CD4-positive, alpha-beta memory T cell (primary cell): ENCODE measurements at places on chromosomes 12 and 14.

- DNase-seq: no peak
Observed at GRCh38 chr12:28865776-28866175, 283.3 kb upstream of the FAR2 start.

GRCh38 chr12:47754881-47755280, 3.8 kb downstream of the RAPGEF3 start:
- no peak for DNase-seq

- DNase-seq: peak; percentile 79
Observed at GRCh38 chr14:21024585-21025370, at the start of gene NDRG2. Gene NDRG2 (minus strand): TSS chr14:21025061. CDS start chr14:21023315, 1,746 bp downstream.

DNA sequence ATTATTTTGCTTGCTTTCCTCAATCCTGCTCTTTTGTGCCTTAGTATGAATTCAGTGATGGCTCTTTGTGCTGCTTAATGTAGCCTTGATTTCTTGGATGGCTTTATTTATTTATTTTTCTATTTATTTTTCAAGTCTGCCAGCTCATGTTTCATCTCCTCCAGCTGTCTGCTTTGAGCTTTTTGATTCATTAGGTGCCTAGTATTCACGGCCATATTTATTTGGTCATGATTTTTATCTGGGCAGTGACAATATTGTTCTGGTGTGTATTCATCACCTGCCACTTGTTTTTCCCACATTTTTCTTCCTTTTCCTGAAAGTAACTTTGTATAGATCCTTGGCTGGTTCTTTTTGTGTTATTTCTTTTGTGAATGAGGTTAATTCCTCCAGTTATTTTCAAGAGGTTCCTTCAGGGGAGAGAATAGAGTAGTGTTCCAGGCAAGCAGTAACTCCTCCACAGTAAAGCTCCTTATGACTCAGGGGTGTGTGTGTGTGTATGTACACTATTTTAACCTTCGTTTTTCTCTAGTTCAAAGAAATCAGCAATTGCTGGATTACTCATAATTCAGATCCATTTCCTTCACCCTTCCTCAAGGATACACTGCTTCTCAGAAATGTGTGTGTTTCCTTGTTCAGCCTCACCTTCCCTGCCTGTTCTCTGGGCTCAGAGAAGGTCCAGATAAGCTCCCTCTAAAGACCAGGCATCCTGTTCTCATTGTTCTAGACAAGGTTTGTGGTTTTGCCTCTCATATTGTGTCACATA, 51.6 kb upstream of the PMCH start:
- no peak for DNase-seq

- no peak for DNase-seq
Observed at GRCh38 chr12:13311551-13311950, 115.0 kb downstream of the EMP1 start.

DNA sequence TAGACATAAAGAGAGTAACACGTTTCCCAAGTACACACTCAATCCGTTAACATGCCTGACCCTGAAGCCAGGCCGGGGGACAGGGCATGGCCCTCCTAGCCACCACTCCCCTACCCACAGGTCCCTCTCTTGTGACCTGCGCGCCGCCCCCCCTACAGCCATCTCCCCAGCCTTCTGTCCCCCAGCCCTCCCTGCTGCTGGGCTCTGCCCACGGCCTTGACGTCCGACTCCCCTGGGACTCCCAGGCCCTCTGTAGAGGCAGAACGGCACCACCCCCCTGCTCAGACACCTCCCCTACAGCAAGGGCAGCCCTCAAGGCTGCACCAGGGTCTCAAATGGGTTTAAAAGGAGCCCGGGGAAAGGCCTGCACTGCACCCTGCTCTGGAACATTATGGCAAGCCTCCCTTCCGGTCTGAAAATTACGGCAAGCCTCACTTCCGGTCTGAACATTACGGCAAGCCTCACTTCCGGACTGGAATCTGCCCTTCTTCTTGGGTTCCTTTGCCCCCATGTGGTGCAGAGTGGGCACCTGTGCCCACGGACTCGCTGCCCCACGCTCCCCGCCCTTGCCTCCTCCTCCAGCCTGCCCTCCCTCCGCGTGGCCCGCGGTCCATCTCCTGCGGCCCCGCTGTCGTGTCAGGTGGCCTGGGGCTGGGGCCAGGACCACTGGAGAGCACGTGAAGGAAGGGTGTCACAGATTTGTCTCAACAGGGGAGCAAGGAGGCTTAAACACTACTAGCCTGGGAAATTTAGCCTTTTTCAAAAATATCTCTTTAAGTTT, 77.6 kb downstream of the MOK start:
- no peak for DNase-seq

DNA sequence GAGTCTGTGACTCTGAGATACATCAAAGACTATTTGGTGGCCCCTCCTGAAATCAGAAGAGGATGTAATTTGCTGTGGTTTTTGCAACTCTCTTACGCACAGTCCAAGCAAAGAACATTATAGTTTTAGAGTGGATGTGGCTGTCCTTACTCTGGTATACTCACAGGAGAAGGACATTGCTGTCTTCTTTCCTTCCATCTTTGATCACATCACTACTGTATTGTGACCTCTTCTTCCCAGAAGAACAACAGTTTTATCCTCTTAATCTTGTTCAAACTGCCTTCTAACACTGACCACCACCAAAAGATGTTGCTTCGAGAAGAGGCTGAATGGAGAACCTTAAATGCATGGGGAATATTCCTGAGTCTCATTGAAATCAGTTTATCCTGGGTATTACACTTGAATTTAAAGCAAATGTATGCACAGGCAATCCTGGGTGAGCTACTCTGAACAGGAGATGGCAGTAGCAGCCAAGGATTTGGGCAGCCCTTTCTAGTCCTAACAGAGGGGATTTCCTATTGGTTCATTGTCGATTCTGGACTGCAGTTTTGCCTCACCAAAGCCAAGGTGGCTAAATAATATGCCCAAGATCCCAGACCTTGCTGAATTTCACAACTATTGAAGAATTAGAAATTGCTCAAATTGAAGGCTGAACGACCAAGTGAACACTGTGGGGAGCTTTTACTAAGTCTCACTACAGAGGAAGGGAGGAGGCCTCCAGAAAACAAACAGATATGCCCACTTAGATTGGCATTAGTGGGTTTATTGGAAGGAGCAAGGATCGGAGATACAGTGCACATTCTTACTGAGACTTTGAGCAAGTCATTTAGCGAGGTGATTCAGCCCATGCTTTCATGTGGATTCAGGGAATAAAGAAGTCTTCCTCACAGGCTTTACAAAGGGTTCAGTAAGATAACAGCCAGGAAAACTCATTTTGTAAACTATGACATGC, 282.8 kb downstream of the PAWR start:
- DNase-seq: no peak

- DNase-seq: no peak
Observed at GRCh38 chr12:86838711-86839110, 582.5 kb upstream of the MGAT4C start.

GRCh38 chr12:50234347-50234746, 49.0 kb downstream of the LIMA1 start:
- DNase-seq: no peak

- no peak for DNase-seq
Observed at GRCh38 chr14:36068777-36069534, 107.6 kb downstream of the PTCSC3 start.

- DNase-seq: no peak
Observed at GRCh38 chr14:94307410-94307992, 14.4 kb upstream of the SERPINA10 start.

- DNase-seq: no peak
Observed at GRCh38 chr14:68824517-68825347, 31.9 kb upstream of the ZFP36L1 start.

GRCh38 chr14:49865431-49865859, 12.9 kb upstream of the NEMF start:
- DNase-seq: peak; percentile 70

GRCh38 chr12:126966498-126966897, 1300.5 kb upstream of the TMEM132C start:
- DNase-seq: no peak

DNA sequence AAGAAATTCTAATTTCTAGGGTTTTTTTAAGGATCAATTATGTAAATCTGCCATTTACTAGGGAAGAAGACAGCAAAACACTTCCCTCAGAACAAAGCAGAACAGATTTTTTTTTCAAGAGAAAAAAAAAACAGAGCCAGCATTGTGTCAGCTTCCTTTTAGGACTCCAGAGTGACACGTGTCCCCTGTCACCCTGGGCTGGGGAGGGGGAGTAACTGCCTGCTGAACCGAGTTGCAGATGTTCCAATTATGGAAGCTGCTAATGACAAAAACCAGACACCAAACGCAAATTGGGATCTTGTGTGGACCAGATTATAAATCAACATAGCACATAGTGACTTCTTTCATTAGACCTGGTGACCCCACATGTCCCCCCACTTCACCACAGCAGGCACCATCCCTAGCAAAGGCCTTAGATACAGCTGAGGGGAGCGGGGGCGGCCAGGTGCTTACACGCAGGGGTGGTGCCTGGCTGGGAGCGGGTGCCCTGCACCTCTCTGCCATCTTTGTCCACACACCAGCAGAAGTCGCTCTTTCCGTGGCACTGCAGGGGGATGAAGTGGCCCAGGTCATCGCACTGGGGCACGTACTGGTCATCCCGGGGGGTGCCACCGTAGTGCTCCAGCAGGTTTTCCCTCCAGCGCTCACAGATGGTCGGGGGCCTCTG, 25.4 kb downstream of the RTRAF start:
- no peak for DNase-seq

GRCh38 chr12:40988824-40989223, 199.3 kb upstream of the PDZRN4 start:
- DNase-seq: no peak

GRCh38 chr12:28258998-28259397, 68.7 kb downstream of the CCDC91 start:
- DNase-seq: no peak

DNA sequence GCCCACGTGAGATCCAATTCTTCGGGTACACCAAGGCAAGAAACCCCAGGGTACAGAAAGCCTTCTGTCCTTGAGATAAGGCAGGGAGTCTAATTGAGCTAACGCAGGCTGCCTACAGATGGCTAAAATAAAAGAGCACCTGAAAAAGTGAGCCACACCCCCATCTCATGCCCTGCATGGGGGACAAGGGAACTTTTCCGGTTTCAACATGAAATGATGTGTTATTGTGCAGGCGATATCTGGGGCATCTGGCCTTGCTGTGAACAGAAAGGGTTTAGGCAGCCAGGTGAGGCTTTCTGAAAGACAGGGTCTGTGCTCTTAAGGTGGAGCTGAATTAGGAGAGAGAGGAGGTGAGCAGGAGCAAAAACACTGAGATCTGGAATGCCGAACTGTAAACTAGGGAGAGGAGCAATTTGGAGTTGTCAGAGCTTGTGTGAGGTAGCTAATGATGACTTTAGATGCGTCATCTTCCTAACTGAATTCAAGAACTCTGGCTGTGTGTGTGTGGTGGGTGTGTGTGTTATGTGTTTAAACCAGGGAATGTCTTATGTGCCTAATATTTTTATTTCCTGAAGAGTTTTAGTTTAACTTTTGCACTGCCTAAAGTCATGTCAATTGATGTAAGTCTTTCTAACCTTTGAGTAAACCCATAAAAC, 20.1 kb upstream of the LDHB start:
- DNase-seq: peak; percentile 42

- no peak for DNase-seq
Observed at GRCh38 chr14:74429221-74429691, 3.2 kb upstream of the SYNDIG1L start.

GRCh38 chr12:97452839-97453238, 9.8 kb upstream of the RMST start:
- DNase-seq: no peak

DNA sequence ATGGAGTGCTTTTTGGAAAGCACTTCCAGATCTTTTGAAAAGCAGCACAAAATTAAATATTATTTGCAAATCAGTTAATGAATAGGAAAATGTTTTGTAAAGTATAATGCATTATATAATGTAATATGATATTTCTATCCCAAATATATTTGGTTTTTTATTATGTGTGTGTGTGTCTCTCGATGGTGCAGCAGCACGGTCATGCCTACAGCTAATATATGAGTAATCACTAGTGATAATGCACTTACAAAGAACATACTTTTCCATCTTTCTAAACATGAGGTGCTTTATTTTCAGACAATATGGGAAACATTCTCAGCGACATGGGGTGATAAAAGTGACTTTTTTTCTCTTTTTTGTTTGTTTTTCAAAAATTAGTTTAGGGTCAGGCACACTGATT, 1.3 kb upstream of the EEA1 start:
- no peak for DNase-seq

DNA sequence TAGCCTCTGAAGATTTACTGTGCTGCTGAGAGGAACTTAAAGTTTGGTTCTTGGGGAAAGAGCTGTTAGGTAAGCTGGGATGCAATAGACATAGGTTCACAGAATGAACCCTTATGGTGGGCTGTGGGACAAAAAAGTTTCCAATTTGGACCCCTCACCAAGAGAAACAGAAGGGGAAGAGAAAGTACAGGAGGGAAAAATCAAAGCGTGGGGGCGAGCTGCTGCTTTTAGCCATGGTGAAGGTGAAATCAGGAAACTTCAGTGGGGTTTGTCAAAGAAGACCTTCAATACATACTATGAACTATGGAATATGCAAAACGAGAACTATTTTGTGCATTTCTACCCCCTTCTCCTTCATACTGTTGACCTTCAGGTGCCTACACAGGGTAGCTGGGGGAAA, 10.6 kb upstream of the NINJ2 start:
- DNase-seq: no peak

DNA sequence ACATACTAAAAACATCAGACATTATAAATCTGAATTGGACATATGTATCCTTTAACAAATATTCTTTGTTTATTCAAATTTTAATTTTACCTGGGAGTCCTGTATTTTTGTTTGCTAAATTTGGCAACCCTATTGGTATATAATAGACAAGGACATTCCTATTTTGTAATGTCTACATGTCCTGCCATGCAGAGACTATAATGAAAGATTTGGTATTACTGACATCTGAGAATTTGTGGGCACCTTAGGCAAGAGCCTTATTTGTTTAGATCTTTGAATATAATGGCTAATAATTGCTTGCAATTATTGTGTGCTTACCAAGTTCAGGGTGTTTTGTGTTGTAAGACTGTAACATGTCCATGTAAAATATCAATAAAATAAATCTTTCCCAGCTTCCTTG, 334.4 kb downstream of the KCNH5 start:
- DNase-seq: no peak

GRCh38 chr12:111971800-111972199, 41.2 kb downstream of the TMEM116 start:
- DNase-seq: no peak
